Kasumi-1 (cell line): ENCODE measurements at places on chromosomes 16 and 17.

DNA sequence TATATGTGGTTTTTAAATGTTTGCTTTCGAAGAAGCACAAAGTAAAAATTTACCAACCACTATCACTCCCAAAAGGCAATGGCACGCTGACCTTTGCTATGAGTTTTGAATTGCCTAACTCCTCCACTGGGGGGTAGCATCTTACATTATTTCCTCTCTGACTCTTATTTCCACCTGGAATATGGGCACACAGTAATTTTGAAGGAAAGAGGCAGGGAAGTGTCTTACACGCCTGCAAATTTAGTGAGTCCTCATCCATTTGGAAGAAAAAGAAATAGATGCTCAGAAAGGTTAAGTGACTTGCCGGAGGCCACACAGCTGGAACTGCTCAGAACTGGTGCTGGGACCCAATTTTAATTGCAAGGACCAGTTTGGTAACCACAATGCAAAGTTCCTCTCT is 29.9 kb upstream of the IRX6 start:
- no peak for DNase-seq

DNA sequence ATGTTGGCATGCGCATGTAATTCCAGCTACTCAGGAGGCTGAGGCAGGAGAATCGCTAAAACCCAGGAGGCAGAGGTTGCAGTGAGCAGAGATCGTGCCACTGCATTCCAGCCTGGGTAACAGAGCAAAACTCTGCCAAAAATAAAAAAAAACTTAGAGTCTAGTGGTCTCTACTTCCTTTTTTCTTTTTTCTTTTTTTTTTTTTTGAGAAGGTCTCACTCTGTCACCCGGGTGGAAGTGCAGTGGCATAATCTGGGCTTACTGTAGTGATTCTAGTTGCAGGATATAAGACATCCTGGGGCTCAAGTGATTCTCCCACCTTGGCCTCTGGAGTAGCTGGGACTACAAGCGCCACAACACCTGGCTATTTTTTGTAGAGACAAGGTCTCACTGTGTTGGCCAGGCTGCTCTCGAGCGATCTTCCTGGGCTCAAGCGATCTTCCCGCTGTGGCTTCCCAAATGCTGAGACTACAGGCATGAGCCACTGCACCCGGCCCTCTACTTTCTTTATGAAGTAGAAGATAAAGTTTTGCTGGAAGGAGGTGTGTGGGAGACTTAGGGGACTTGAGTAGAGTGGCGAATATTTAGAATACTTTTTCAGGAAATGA is 47.9 kb upstream of the TAOK1 start:
- peak; percentile 15 for DNase-seq

DNA sequence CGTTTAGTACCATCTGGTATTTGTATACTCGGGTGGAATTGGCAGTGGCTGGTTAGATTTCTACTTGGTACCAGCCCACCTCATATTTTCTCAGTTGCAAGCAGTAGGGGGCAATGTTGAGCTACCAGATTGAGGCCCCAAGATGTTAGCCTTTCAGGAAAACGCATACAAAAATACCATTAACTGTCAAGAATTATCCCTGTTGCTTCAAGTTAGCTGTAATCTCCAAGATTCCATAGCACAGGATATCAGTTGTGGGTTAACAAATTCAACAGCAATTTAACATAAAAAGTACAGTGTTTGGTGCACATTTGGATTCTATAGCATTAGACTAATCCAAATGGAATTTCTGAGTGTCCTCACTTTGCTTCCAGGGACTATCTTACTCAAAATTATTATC is 188.2 kb downstream of the FTO start:
- DNase-seq: peak; percentile 60

DNA sequence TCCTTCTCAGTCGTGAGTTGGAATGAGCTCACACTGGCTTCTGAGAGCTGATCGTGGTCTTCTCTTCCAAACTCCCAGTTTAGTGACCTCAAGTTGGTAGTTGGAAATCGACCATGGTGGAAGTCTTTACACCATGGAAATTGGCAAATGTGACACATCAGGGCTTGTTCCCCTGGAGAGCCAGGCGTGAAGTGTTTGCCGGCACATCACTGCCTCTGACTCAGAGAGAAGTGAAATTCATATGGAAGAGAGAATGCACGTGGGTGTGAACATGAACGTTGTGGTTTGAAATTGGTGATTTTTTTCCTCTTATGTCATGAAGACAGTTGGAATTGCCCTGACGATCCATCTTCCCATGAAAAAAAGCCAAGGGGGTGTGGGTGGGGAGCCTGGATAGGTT is 47.4 kb downstream of the AXIN2 start:
- DNase-seq: no peak

GRCh38 chr17:21214777-21215541 is 998 bp upstream of the TMEM11 start:
- DNase-seq: no peak

DNA sequence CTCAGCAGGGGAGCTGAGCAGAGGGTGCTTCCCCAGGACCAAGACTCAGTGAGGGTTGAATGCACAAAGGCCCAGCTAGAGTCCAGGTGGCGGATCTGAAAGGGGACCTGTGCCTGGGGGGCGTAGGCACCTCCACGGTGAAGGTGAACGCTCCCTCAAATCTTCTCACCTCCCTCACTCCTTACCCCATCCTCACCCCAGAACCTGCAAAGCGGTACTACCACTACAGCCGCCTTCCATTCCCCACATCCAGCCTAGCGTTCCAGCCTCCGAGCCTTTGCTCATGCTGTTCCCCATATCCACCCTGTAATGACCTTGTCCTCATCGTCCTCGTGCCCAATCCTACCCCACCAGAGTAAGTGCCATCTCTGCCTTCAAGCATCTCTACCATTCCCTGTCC is 30.6 kb downstream of the TRPV3 start:
- DNase-seq: no peak

- no peak for DNase-seq
Measured at GRCh38 chr17:45394091-45394490, 38.6 kb downstream of the ARHGAP27 start.

GRCh38 chr17:19946921-19947320 is 30.7 kb downstream of the AKAP10 start:
- DNase-seq: no peak

GRCh38 chr17:53626286-53626685 is 196.4 kb upstream of the KIF2B start:
- DNase-seq: peak; percentile 3

GRCh38 chr17:56979091-56979480 is 1.2 kb downstream of the SCPEP1 start:
- peak; percentile 29 for DNase-seq

DNA sequence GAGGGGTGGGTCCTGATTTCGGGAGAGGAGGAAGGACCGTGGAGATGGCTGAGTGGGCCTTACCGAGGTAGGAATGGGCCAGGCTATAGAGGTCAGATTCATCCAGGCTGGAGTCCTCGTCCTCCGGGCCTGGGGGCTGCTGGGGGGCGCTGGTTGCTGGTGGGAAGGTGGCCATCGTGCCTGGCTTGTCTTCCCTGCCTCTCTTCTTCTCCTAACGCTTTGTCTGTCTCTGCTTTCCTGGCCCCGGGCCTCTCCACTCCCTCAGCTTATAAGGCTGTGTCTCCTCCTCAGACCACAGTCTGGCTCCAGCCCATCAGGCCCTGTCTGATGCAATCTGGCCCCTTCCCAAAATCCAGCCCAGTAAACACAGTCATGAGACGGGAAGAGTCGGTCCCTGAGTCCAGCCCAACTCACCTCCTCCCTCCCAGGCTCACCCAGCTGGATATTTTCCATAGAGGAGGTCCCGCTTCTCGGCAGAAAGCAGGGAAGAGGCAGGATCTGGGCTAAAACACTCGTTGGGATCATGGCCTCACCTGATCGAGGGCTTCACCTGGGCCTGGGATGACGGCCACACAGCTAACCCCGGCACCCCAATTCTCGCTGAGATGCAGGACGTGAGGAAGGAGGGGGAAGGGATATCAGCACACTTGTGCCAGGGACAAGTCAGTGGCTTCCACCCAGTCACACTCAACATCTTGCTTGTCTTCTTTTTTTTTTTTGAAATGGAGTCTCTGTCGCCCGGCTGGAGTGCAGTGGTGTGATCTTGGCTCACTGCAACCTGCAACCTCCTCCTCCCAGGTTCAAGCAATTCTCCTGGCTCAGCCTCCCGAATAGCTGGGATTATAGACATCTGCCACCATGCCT is at the start of gene NUPR1:
Gene NUPR1 (minus strand): TSS at position 242 of the 864 bp plus-strand sequence. CDS start 67 bp downstream, at position 175.
- no peak for DNase-seq
